CD4-positive, alpha-beta T cell treated with Interleukin-4 for 1 hour (primary cell): ENCODE measurements at places on chromosomes 1 and 21.

GRCh38 chr1:3620708-3621107, 4.1 kb upstream of the TPRG1L start:
- DNase-seq: no peak

- no peak for DNase-seq
These were observed 49.3 kb downstream of the FBXO42 start for GRCh38 chr1:16302709-16303627.

DNA sequence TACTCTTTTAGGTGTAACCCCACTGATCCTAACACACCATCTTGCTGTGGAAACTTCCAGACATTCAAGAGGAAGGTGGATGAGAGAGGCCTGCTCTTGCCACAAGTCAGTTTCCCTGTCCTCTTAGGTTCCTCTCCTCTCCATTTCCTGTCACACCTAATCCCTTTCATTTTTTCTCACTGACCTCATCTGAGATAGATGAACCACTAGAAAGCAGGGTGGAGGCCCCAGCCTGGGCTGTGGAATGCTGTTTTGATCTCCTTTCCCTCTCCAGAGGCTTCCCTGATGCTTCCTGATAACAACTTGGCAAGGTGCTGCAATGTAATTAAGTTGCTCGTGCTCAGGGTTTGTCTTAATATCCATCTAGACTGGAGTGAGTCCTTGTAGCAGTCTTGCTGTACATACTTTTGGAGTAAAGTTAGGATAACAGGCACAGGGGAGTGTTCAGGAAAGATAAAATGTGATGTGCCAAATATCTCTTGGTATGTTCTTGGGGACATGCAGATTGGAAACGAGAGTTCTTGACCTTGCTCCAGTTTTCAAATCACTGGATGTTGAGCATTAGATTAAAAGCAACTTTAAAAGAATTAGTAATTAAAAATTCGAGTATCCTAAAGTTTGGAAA, 11.2 kb downstream of the LRRC42 start:
- no peak for DNase-seq

DNA sequence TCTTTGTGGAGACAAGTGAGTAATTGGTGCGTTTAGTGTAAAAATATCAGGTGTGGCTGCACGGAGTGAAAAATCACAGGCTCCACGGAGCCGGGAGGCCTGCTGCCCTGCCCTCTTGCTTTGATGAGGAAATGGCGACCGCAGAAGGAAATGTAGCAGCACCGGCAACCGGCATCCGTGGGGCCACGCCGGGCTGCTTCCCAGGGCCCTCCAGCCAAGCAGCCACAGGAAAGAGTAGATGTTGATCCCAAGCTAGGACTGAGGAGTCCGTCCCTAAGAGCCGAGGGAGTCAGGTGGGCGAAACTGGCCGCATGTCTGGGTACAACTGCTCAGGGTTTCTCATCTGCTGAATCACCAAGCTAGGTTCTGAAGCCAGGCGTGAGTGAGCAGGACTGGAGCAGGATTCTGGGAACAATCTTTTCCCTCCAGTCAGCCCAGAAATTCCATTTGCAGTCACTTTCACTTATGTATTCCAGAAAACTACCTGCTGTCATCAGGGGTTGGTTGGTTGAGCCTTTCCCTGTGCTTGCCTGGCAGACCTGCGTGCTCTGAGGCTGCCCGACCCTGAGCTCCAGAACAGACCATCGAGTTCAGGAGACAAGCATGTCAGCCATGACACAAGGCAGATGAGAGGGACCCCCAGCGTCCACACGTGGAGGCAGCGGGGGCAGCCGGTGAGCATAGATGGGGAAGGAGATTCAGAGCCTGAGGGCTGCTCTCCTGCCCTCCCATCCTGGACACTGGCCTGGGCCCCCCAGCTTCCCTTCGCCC, 5.8 kb upstream of the ITGB2 start:
- peak; percentile 48 for DNase-seq

GRCh38 chr1:238265866-238266265, 375.1 kb upstream of the ZP4 start:
- DNase-seq: no peak

DNA sequence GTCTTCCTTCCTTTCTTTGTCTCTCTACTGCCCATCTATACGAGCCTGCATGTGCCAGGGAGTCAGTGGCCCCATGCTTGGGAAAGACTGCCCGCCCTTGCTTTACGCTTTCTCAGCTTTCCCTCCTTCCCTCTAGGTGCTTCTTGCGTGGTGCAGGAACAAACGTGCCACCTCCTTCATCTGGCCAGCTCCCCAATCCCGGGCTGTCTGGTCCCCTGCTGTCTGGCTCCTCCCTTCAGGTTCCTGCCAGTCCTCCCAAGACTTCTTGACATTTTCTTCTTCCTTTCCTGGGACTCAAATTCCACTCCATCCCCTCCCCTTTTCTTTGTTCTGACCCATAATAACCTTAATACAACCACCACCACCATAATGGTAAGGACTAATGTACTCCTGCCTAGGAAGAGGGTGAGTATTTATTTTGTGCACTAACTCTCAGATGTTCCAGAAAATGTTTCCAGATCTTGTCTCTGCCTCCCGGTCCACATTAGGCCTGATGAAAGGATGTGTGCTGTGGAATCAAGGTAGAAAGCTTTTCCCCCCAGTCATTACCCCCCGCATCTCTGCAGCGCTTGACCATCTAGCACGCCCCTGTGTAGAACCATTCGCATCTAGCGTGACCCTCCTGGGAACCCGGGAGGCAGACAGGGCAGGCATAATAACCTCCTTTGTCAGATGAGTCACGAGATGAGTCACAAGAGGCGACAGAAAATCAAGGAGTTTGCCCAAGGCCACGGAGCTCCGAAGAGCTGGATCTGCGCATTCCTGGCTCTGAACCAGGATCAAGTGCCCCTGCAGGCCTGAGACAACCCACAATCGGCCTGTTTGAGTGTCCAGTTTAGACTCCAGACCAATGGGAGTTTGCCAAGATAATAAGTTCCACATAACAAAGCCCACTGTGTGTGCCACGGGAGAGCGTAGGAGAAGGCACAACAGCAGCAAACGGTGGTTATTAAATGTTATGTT, 60.1 kb upstream of the NEK2 start:
- no peak for DNase-seq

GRCh38 chr1:227891955-227892488, 55.7 kb downstream of the WNT9A start:
- DNase-seq: no peak

DNA sequence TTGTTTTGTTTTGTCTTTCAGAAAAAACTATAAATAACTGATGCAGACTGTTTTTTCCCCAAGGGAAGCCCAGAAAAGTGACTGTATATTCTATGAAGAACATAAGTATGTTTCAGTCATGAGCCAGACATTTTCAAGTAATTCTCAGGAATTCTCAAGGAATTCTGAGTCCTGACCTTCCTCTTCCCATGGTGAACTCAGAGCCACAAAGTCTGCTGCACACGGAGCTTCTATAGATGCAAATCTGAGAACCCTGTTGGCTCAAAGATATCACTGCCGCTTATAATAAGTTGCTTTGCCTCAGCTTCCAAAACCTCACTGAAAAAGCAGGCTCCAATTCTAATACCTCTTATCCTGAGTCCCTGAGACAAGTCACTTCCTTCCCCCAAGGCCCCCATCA, 418.5 kb upstream of the RUNX1 start:
- no peak for DNase-seq
